ENCODE measurements at places on chromosomes 2 and 18.

DNA sequence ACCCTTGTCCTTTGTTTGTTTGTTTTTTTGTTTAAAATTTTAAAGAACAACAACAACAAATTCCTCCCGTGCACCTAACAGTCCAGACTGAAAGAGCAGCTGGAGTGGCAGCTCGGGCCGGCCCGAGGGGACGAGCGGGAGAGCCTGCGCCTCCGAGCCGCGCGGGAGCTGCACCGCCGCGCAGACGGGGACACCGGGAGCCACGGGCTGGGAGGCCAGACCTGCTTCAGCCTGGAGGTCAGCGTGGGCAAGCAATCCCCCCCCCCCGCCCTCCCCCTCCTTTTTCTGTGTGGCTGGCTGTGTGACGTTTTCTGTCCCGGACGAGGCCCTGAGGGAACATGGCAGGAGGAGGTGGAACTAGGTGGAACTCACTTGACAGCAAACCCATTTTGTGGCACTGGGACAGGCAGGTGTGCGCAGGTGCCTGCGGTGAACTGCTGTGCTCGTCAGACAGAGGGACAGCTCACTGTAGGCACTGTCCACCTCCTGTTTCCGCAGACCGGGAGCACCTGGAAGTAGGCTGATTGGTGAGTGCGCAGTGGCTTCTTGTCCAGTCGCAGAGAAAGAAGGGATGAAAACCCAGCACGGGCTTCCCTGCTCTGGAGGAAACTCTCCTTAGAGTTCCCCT lies 80.6 kb downstream of the MTCL1 start:
- DNase-seq = no peak

GRCh38 chr2:222941510-222942032 lies 80.7 kb downstream of the ACSL3 start:
- DNase-seq = no peak

- no peak for DNase-seq
Observed at GRCh38 chr2:204871231-204871953, 326.1 kb downstream of the PARD3B start.

GRCh38 chr2:217948351-217948791 lies 54.4 kb downstream of the TNS1 start:
- DNase-seq = no peak

- DNase-seq = no peak
Observed at GRCh38 chr2:84866122-84866521, 14.8 kb downstream of the TRABD2A start.

- DNase-seq = no peak
Observed at GRCh38 chr2:191247381-191248057, 2.3 kb downstream of the MYO1B start.

DNA sequence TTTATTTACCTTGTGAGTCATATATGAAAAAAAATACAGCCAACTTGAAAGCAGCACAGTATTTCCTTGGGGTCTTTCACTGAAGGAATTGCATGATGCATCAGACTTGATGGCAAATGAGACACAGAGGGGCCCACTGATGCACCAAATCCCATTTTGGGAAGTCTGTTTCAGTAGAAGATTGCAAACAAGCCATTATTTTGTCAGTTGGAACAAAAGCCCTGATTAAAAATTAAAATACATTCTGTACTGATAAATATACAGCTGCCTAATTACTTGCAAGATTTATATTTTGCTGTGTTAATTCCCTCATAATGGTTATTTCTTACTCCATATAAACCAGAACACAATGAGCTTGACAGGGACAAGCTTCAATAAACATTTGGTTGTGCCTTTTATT lies 370.4 kb downstream of the SUCLG1 start:
- no peak for DNase-seq

GRCh38 chr2:224722770-224723169 lies 6.6 kb upstream of the CCDC195 start:
- no peak for DNase-seq

- no peak for DNase-seq
Observed at GRCh38 chr2:132797556-132797955, 127.6 kb upstream of the LYPD1 start.

GRCh38 chr2:201931475-201931874 lies 102.2 kb upstream of the FZD7 start:
- no peak for DNase-seq

- DNase-seq = no peak
Observed at GRCh38 chr2:43078781-43079755, 147.3 kb downstream of the ZFP36L2 start.

- no peak for DNase-seq
Observed at GRCh38 chr2:58110765-58111164, 64.2 kb downstream of the VRK2 start.

- no peak for DNase-seq
Observed at GRCh38 chr2:24969784-24970183, 2.0 kb downstream of the DNAJC27 start.

- DNase-seq = no peak
Observed at GRCh38 chr2:43636621-43637020, 439 bp upstream of the PLEKHH2 start.

- no peak for DNase-seq
Observed at GRCh38 chr2:6452702-6453481, 412.8 kb downstream of the CMPK2 start.

- DNase-seq = no peak
Observed at GRCh38 chr2:51628917-51629316, 597.0 kb upstream of the NRXN1 start.

- DNase-seq = no peak
Observed at GRCh38 chr2:241049739-241050623, 51.6 kb downstream of the SNED1 start.

DNA sequence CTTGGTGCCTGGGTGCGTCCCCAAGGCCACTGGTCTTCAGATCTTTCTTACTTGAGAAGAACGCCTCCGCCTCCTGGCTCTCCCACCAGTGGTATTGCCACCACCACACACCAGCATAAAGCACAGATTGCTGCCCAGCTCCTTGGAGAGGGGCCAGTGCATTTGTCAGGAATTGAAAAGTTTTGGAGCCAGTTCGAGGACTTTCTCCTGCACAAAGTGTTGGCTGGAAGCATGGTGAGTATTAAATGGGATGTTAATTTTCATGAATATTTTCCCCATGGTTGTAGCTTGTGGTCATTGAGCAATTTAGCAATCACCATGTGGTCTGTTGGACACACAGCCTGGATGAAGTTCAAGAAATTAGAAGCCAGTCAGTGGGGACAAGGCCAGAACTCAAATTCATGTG lies 684.6 kb upstream of the FANCL start:
- no peak for DNase-seq

GRCh38 chr2:28445448-28446258 lies 50.2 kb upstream of the PLB1 start:
- DNase-seq = peak; percentile 76

- DNase-seq = no peak
Observed at GRCh38 chr2:108593547-108594098, 59.4 kb downstream of the LIMS1 start.

GRCh38 chr2:237878-238277 lies 26.0 kb downstream of the SH3YL1 start:
- no peak for DNase-seq

All from stimulated activated CD4-positive, alpha-beta T cell treated with anti-CD3 and anti-CD28 coated beads, Interleukin-4, amount 100 ng/mL, for 24 hours (primary cell).